ENCODE measurements at places on chromosomes 12 and 14.
A peak's percentile ranks its signal among the peaks of the same experiment; 100 is the strongest.

DNA sequence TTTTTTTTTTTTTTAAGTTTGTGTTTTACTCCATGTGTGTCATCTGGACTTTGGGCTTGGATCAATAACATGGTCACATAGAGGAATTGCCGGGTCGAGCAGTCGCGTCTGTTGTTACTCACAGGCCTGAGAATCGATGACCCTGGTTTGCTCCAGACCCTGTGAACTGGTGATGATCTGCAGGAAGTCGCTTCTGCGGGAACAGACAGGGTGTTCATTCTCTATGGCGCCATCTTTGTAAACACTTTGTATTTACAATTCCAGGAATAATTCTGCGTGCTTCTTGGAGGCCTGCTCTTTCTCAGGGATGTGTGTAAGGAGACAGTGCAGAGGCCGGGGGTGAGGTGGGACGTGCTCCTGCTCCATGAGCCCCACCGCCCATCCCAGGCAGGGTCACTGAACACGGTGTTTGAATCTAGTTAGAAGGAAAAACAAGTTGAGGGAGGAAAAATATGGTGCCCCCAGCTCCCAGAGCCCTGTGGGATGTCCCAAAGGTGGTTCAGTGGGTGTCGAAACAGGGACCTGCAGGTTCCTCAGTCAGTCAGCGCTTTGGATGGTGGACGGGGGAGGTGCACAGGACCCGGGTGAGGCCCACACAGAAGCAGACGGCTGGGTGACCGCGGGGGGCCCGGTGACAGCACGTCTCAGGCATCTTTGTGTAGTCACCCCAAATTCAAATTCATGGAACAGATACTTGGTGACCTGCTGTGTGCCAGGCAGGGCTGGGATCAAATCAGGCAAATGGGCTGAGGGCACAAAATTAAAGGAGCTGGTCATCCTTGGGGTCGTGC lies 58.8 kb downstream of the ADGRD1 start:
- no peak for DNase-seq

GRCh38 chr14:50399251-50400032 lies 2.8 kb upstream of the CDKL1 start:
- no peak for DNase-seq

DNA sequence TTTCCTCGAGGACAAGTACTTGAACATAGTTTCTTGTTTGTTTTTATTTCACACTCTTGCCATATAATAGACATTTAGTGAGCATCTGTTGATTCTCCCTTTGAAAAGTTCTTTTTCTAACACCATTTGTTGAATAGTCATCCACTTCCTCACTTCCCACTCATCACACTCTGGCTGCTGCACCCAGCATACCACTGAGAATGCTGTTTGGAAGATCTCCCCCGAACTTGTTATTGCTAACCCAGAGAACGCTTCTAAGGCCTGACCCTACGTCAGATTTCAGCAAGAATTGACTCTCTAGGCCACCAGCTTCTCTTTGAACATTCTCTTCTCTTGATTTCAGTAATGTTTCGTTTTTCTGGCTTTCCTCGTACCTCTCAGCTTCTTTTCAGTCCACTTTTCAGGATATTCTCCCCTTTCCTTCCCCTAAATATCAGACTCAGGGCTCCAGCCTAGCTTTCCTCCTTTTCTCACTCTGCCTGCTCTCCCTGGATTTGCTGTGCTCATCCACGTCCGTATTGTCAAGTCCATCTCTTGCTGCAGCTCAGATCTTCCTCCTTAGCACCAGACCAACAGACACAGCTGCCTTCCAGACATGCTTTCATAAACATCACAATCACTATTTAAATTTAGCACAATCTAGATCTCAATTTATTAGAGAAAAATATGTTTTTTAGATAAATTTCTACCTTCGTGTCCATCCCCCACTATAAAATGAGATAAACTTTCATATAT lies 94.0 kb upstream of the SLC38A4 start:
- no peak for DNase-seq

- DNase-seq: no peak
Observed at GRCh38 chr14:64856529-64857445, 22.9 kb downstream of the SPTB start.

- no peak for DNase-seq
Observed at GRCh38 chr12:40945772-40946171, 242.3 kb upstream of the PDZRN4 start.

- DNase-seq: no peak
Observed at GRCh38 chr12:10084733-10085132, 14.1 kb downstream of the CLEC1A start.

- no peak for DNase-seq
Observed at GRCh38 chr14:89277203-89277602, 139.8 kb downstream of the FOXN3 start.

DNA sequence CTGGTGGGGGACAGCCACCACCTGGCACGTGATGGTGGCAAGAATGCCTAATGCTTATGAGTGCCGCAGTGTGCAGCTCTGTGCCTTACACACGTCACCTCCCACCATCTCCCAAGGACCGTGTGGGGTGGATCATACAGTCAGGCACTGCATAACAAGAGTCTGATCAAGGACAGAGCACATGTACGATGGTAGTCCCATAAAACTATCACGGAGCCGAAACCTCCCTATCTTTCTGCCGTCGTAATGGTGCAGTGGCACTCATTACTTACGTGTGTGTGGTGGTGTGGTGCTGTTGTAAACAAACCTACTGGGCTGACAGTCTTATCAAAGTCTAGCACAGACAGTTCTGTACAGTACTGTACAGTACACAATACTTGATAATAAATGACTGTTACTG lies 89.3 kb downstream of the CACNA1C start:
- no peak for DNase-seq

- DNase-seq: peak; percentile 22
Observed at GRCh38 chr14:78401866-78402265, 231.7 kb downstream of the NRXN3 start.

- DNase-seq: no peak
Observed at GRCh38 chr12:31325524-31325875, 450 bp downstream of the SINHCAF start.

GRCh38 chr14:57389646-57390036 lies 745 bp upstream of the NAA30 start:
- DNase-seq: no peak

- no peak for DNase-seq
Observed at GRCh38 chr14:90849787-90850444, 33.7 kb upstream of the TTC7B start.

DNA sequence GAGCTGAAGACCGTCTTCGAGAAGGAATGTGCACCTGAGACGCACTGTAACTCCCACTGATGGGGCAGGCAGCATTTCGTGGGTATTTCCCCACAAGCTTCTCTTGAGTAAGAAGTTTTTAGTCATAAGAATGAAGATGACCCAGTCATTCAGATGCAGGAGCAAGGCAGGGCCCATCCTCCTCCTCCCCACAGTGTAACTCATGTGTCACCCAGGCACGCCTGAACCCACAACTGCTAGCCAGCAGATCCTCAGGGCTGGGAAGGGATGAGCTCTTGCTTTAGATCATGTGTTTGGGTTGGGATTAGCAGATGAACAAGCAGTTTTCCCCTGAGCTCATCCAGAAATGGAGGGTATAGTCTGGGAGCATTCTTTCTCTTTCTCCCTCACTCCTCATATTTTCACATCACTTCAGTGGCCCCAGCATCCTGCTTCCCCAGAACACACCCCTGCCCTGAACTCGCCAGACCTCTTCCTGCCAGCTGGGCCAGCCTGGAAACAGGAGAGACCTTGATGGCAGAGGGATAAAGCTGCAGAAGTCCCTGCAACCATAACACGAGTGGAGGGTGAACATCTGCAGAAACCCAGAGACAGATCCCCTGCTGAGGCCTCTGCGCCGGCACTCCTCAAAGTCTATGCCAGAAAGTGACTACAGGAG lies 73.3 kb downstream of the B4GALNT3 start:
- DNase-seq: peak; percentile 40

- DNase-seq: no peak
Observed at GRCh38 chr12:119613319-119613936, 19.9 kb downstream of the TMEM233 start.

DNA sequence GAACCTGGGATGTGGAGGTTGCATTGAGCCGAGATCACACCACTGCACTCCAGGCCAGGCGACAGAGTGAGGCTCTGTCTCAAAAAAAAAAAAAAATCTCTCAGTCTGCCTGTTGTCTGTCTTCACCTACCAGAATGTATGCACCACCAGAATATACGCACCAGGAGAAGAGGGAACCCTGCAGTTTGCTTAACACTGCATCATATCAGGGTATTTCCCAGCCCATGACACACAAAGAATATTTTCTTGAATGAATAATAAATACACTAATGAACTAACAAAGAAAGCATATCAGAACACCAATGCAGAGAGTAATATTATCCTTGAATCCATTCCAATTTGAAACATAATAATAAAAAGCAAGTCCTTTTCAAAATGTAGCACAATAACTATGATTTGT lies 44.2 kb upstream of the FOXN3 start:
- DNase-seq: no peak

DNA sequence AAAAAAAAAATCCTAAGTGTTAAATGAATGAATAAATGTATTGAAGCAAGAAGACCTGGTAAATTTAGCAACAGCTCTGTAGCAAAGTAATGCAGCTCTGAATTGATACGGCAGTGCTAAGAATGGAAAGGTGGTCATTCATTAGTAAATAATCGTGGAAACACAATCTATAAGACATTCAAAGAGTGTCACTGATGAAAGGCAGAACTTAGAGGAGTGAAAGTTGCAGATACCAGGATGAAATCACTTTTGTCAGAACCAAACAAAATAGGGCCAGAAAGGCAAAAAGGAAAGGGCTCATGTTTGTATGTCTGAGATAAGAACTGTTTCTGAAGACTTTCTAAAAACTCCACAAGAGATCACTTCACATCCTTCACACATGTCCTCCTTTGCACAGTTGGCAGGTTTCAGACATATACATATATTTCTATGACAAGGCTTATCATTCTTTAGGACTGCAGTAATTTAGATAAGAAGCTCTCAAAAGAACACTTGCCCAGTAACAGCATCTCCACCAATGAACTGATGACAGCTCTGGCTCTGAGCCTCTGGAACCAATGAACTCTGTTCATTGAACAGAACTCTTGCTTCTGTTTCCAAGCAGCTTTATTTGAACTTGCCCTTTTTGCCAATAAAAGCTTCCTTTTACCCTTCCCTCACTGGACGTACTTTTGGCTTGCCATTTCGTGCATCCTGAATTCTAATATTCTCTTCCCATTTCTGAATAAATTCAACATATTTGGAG lies 4.2 kb upstream of the LRR1 start:
- DNase-seq: no peak

GRCh38 chr12:107670999-107671643 lies 14.5 kb upstream of the PWP1 start:
- DNase-seq: no peak

DNA sequence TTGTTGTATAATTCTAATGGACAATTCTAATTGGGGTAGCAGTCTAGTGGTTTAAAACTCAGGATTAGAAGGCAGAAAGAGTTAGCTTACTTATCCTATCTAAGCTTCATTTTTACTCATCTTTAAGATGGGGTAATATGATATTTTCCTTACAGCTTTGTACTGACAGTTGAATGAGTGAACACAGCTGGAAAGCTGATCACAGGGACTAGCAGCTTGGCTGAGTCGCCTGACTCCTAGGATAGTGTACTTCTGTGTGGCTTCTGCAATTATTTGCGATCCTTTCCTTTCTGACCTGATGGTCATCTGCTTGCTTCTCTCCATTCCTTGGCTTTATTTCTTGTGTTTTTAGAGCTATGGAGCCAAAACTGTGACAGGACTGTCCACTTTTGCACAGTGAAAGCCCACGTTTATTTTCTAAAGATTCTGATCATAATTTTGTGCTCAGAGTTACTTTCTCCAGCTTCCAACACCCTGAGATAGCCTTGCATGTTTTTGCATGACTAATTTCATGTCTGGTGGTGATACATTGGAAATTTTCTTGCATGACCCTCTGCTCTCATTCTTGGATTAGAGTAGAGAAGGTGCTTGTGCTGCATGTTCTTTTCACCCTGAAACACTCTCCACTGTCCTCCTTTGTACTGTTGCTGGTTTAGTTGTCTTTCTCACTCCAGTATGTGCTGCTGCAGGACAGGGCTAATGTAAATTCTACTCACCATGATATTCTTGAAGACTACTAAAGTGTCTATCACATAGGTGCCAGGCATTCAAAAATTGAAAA lies 377.0 kb upstream of the ATP2B1 start:
- DNase-seq: peak; percentile 29

DNA sequence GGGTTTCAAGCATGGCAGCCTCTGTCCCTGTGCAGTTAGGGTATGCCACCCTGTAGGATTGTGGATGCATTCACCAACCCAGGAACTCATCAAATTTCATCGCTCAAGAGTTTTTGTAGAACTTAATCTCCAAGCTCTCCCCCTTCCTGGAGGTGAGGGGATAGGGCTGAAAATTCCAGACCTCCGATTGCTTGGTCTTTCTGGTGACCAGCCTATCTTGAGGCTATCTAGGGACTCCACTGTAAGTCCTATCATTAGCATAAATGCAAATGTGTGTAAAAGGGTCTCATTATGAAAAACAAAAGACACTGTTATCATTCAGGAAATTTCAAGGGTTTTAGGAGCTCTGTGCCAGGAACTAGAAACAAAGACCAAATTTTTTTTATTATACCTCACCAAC lies 244.0 kb downstream of the DUSP6 start:
- DNase-seq: no peak

GRCh38 chr12:7346551-7347225 lies 42.8 kb downstream of the ACSM4 start:
- no peak for DNase-seq

Measured in skeletal muscle cell (primary cell).